Immature natural killer cell (primary cell): ENCODE measurements at places on chromosomes 1 and 21.

DNA sequence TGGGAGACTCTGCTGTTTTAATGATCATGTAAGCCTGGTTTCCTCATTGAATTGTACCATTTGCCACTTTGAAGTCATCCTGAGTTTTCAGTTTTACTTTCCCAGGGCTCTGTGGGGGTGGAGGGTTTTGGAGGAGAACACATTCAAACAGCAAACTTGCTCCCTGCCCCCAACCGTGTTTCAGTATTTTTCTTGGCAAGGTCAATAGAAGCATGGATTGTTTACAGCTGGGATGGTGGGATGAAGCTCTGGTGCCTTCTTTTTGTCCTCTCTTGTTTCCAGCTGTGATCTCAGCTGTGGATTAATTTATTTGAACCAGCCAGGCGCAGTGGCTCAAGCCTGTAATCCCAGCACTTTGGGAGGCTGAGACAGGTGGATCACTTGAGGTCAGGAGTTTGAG is 54.3 kb upstream of the SERBP1 start:
- no peak overlapping the region for H3K4me3 ChIP-seq
- H3K4me1 ChIP-seq, result no peaks in the 10 kb centered on the region
- no peak overlapping the region for H3K27ac ChIP-seq
- no peaks in the 10 kb centered on the region for H3K27me3 ChIP-seq
- H3K36me3 ChIP-seq, result no peaks in the 10 kb centered on the region

DNA sequence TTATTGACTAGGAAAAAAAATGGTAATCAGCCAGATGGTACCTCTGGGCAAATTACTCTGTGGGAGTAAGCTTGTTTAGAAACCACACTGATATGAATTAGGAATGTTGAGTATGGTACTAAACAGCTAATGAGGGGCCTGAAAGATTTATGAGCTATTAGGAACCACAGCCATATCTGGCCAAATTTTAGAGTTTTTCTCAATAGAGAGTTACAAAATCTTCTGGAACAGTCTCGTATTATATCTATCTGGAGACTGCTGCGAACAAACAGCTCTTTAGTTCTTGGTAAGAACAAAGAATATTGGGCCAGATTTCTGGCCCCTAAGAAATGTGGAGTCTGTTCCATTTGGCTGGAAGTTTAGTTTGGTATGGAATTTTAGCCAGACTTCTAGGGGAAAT is 4.9 kb upstream of the PODN start:
- peaks cover 1% of the 10 kb centered on the region for H3K27me3 ChIP-seq
- DNase-seq, result no peak

GRCh38 chr1:42747125-42747524 is 7.1 kb upstream of the CLDN19 start:
- no peak for DNase-seq
- H3K27ac ChIP-seq, result no peak overlapping the region
- no peaks in the 10 kb centered on the region for H3K27me3 ChIP-seq
- H3K4me3 ChIP-seq, result no peak overlapping the region
- peaks cover 30% of the 10 kb centered on the region for H3K36me3 ChIP-seq

DNA sequence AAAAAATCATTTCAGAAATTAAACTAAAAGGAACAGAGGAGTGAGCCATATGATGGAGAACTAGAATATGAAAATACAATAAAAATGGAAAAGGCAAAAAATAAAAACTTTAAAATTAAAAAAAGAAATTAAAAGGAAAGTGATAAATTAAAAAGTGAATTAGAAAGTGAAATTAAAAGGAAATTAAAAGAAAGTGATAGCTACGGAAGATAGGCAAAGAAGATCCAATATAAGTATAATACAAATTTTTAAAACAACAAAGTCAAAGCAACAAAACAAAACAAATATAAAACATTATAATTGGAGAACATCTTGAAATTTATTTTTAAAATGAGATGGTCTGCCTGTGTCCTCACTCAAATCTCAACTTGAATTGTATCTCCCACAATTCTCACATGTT is 165.8 kb downstream of the GPATCH2 start:
- H3K27ac ChIP-seq, result no peak overlapping the region
- H3K36me3 ChIP-seq, result peaks cover 18% of the 10 kb centered on the region
- peaks cover 2% of the 10 kb centered on the region for H3K27me3 ChIP-seq
- H3K4me3 ChIP-seq, result no peak overlapping the region

DNA sequence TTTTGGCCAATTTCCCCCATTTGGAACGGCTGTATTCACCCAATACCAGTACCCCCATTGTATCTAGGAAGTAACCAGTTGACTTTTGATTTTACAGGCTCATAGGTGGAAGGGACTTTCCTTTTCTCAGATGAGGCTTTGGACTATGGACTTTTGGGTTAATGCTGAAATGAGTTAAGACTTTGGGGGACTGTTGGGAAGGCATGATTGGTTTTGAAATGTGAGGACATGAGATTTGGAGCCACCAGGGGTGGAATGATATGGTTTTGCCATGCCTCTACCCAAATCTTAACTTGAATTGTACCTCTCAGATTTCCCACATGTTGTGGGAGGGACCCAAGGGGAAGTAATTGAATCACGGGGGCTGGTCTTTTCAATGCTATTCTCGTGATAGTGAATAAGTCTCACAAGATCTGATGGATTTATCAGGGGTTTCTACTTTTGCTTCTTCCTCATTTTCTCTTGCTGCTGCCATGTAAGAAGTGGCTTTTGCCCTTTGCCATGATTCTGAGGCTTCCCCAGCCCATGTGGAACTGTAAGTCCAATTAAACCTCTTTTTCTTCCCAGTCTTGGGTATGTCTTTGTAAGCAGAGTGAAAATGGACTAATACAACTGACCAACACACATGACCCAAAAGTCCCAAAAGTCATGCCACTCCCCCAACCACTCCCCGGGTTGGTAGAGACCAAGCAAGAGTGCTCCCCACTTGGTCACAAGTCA is 35.4 kb upstream of the ZNF496 start:
- H3K4me1 ChIP-seq, result no peaks in the 10 kb centered on the region
- no peak overlapping the region for H3K4me3 ChIP-seq
- DNase-seq, result no peak
- H3K36me3 ChIP-seq, result no peaks in the 10 kb centered on the region
- H3K27ac ChIP-seq, result no peak overlapping the region
- peaks cover 3% of the 10 kb centered on the region for H3K27me3 ChIP-seq

GRCh38 chr1:187092104-187092503 is 263.4 kb downstream of the PLA2G4A start:
- no peaks in the 10 kb centered on the region for H3K27me3 ChIP-seq
- peak; percentile 4 for DNase-seq
- no peaks in the 10 kb centered on the region for H3K36me3 ChIP-seq

DNA sequence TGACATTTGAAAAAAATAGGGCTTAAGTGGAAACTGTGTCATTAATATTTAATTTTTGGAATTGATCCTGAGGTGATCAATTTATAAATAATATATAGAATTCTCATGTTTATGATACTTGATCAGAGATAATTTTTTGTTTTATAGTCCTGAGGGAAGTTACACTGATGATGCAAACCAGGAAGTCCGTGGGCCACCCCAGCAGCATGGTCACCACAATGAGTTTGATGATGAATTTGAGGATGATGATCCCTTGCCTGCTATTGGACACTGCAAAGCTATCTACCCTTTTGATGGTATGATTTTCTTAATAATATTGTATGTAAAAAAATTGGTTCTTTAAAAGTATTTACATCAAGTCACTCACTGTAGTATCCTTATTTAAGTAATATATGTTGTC is 101.2 kb downstream of the FNBP1L start:
- H3K4me1 ChIP-seq, result no peaks in the 10 kb centered on the region
- no peaks in the 10 kb centered on the region for H3K36me3 ChIP-seq
- DNase-seq, result no peak

DNA sequence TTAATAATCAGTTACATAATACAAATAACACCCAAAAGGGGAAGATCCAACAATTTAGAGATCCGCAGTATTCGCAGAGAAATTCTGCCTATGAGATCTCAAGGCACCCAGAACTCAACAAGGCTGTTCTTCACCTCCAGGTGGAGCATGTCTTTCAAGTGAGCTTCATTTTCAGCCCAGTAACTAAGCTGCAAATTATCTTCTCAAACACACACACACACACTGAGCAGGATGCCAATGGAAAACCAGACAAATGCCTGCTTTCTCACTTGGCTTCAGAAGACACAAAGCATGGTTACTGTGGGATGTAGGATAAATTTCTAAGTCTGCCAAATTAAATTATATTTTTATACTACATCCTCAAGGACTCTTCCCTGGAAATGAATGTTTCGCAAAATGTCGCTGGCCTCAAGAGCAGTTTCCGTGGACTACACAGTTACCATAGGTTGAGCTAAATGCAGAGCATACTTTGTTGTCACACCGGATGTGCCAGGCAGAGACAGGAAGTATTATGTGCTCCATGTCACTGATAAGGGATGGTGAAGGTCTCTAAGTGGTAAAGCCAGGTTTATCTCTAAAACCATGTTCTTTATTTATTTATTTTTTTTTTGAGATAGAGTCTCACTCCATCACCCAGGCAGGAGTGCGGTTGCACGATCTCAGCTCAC is 30.3 kb downstream of the UBR4 start:
- H3K4me1 ChIP-seq, result peaks cover 26% of the 10 kb centered on the region
- H3K27me3 ChIP-seq, result no peaks in the 10 kb centered on the region
- H3K36me3 ChIP-seq, result peaks cover 27% of the 10 kb centered on the region
- peak overlapping the region; percentile 93 for H3K27ac ChIP-seq

- no peak for DNase-seq
- no peaks in the 10 kb centered on the region for H3K36me3 ChIP-seq
- peak overlapping the region; percentile 3 for H3K4me3 ChIP-seq
- peaks cover 11% of the 10 kb centered on the region for H3K27me3 ChIP-seq
These were observed 2.9 kb upstream of the ITGB2 start for GRCh38 chr21:44923480-44924084.

- H3K4me3 ChIP-seq, result no peak overlapping the region
- H3K27me3 ChIP-seq, result no peaks in the 10 kb centered on the region
- H3K4me1 ChIP-seq, result no peaks in the 10 kb centered on the region
- no peak overlapping the region for H3K27ac ChIP-seq
- no peaks in the 10 kb centered on the region for H3K36me3 ChIP-seq
- no peak for DNase-seq
These were observed 305.0 kb upstream of the ST6GALNAC5 start for GRCh38 chr1:76562292-76562691.

DNA sequence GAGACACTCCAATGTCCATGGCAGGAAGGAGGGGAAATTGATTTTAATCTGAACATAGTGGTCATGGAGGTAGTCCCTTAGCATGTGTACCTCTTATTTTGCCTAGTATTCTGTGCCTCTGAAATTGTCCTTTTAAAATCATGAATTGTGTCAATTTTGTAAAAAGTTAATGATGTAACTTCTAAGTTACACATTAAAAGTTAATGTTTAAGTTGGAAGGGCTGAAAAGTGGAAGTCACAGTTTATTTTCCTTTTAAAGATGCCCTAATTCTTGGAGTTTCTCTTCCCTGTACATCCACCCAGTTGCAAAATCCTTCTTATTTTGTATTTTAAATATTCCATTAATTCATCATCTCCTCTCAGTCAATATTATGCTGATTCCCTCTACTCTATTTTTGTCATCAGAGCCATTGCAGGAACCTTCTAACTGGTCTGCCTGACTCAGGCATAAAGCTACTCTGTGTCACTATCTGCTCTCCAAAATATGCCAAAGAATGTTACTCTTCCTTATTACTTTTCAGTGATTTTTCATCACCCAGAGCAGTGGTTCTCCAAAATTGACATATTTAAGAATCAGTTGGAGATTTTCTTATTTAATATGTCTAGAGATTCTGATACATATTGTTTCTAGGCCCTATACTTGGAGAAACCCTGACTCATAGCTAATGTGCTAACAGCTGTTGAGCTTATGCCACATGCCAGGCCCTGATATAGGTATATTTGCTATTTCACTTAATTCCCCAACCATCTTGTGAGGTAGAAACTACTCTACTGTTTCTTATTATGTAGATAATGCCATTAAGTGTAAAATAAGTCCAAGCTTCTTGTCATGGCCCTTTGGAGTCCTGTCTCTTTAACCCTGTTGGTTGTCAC is 5.1 kb downstream of the HOOK1 start:
- H3K27ac ChIP-seq, result no peak overlapping the region
- no peaks in the 10 kb centered on the region for H3K36me3 ChIP-seq
- H3K4me3 ChIP-seq, result no peak overlapping the region
- DNase-seq, result no peak

GRCh38 chr1:228497817-228498216 is 10.6 kb downstream of the RNF187 start:
- H3K4me3 ChIP-seq, result no peak overlapping the region
- peaks cover 22% of the 10 kb centered on the region for H3K4me1 ChIP-seq
- peaks cover 9% of the 10 kb centered on the region for H3K27me3 ChIP-seq
- peak overlapping the region; percentile 69 for H3K27ac ChIP-seq
- DNase-seq, result no peak

DNA sequence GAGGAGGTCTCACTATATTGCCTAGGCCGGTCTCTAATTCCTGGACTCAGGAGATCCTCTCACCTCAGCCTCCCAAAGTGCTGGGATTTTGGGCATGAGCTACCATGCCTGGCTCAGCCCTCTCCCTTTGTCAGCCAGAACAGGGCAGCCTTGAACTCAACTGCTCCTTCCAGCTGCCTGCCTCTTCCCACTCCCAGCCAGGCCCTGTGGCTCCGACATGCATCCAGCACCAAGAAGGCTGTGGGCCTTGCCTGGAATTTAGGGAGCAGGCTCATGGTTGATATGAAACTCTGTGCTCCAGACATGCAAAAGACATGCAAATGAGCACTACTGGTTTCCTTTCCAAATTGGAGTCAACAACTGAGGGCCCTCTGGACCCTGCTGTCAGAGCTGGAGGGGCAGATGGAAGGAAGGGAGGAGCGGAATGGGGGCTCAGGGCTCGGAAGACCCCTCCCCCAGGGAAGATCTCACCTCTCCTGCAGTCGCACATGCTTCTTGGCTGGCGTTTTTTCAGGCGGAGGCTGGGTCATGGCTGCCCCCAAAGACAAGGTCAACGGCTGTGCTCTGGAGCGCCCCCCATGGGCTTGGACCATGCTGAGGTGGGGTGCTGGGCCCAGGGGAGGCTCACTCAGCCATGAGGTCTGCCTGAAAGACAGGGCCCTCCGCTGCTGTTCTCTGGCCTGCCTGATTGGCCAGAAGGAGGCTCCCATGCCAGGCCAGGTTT is 1.4 kb downstream of the PTPN7 start:
- peaks cover 88% of the 10 kb centered on the region for H3K4me1 ChIP-seq
- H3K36me3 ChIP-seq, result peaks cover 12% of the 10 kb centered on the region
- no peak for DNase-seq
- H3K4me3 ChIP-seq, result peak overlapping the region; percentile 98
- peaks cover 7% of the 10 kb centered on the region for H3K27me3 ChIP-seq
